ENCODE measurements at places on chromosomes 1 and 21. TPM values are rescaled to one million over a fixed set of nuclear protein-coding genes. Genes with fewer than 3 reads are reported as not detected.

The NHLH2 gene
- 1.2 TPM for total RNA-seq

The DTL gene
- 70.1 TPM for total RNA-seq

The DISP1 gene
- total RNA-seq: 2.5 TPM

The FCGR3A gene
- total RNA-seq: not detected

The CRNN gene
- not detected for total RNA-seq

The KRTAP10-10 gene
- not detected for total RNA-seq

The RGSL1 gene
- total RNA-seq: not detected

The AVPR1B gene
- not detected for total RNA-seq

The SLC6A17 gene
- total RNA-seq: 0.46 TPM

The FAM151A gene
- not detected for total RNA-seq

The MYBPHL gene
- 0.59 TPM for total RNA-seq

The SPRR1A gene
- not detected for total RNA-seq

The ADAM30 gene
- total RNA-seq: not detected

The TMIGD3 gene
- total RNA-seq: not detected

The CD84 gene
- total RNA-seq: not detected

The PADI2 gene
- total RNA-seq: 3.0 TPM

The NGF gene
- not detected for total RNA-seq

The MGST3 gene
- 94.7 TPM for total RNA-seq

The PAPPA2 gene
- total RNA-seq: 0.81 TPM

The NPPA gene
- total RNA-seq: not detected

The S100A7A gene
- total RNA-seq: not detected

The OLFML3 gene
- total RNA-seq: 171 TPM

The SLC25A34 gene
- total RNA-seq: 1.5 TPM

The LGALS8 gene
- total RNA-seq: 14.2 TPM

The CA14 gene
- total RNA-seq: 43.2 TPM

The C1QB gene
- total RNA-seq: not detected

The C1orf116 gene
- 0.55 TPM for total RNA-seq

The TAL1 gene
- total RNA-seq: 0.04 TPM

The F5 gene
- 0.04 TPM for total RNA-seq

The CDCA8 gene
- 47.7 TPM for total RNA-seq

Measured in H9 (cell line).